ENCODE measurements at places on chromosomes 12 and 14.
A peak's percentile ranks its signal among the peaks of the same experiment; 100 is the strongest.

GRCh38 chr12:129532707-129533499 lies 370.9 kb downstream of the TMEM132D start:
- DNase-seq: no peak

GRCh38 chr14:91399868-91400640 lies 17.6 kb downstream of the CCDC88C start:
- DNase-seq: no peak

DNA sequence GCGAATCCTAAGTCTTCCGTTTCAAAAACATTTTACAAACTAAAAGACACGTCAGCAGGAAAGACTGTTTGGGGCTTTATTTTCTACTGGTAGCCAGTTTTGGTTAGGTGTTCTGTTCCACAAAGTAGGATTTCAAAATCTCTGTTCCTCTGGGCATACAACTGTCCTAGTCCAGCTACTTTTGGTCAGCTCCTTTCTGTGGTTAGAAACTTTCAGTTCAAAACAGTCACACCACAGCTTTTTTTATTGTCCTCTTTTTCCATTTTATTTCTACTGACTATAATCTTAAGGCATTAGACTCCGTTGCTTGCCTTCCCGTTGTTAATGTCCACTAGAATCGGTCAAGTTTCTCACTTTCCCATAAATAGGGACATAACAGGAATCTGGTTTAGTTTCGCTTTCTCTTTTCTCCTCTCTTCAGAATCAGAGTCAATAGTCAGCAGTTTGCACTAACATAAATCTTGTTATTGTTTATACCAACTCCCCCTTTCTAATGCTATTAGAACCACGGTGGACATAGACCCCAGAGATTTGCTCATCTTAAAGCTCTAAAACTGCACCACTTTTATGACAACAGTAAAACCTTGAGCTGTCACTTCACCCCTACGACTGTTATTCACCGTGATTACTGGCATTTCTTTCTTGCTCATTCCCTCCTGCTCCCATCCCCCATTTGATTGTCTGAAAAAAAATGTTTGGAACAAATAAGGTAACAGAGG lies 41.5 kb upstream of the NPAS3 start:
- DNase-seq: no peak

DNA sequence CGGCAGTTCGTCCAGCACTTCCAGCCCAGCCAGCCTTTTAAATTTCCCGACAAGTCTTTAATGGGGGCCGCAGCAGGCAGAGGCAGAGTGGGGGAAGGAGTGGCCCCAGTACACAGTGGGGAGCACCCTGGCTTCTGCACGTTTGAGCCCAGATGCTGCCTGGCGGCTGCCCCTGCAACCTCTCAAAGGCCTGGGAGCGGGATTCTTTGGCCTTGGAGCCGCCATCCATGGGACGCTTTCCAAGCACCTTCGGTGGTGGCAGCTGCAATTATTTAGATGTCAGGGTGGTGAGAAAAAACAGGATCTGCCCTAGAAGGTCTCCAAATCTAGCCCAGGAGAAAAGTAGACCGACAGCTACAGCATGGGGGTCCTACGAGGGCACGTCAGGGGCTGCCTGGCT lies 46.0 kb downstream of the FAM222A start:
- DNase-seq: no peak

DNA sequence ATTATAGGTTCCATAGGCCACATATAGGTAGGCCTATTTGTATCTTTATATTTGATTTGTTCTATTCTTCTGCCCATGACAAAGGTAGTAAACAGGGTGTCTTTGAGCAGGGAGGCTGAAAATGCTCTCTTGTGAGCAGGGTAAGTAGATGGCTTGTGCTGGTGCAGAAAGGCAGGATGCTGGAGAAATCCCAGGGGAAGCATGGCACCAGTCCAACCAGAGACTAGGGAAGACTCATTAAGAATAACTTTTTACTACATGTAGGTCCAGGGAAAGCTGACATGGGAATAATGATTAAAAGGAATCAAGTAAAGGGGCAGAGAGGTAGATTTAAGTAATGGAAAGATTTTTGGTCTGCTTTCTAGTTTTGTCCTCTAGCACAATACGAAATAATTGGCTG lies 245.0 kb downstream of the RGS6 start:
- DNase-seq: no peak

GRCh38 chr12:44550377-44550776 lies 325.7 kb downstream of the NELL2 start:
- no peak for DNase-seq

DNA sequence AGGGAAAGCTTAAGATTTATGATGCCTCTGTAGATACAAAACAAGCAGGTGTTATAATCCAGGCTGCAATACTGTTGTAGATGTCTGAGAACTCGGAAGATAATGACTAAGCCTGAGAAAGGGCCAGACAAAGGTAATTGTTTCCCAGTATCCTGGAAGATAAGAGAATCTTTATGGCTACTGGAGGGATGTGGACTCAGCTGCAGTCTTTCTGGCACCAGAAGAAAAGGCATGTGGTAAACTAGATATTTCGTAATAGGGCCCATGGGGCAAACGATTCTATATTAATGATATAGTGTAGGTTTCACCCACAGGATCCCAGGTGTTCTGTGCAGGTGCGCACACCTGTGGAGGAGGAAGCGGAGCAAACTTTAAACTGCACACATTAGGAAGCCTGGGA lies 9.2 kb upstream of the APOLD1 start:
- DNase-seq: no peak

- DNase-seq: no peak
Measured at GRCh38 chr12:111757361-111758119, 9.2 kb upstream of the ALDH2 start.

DNA sequence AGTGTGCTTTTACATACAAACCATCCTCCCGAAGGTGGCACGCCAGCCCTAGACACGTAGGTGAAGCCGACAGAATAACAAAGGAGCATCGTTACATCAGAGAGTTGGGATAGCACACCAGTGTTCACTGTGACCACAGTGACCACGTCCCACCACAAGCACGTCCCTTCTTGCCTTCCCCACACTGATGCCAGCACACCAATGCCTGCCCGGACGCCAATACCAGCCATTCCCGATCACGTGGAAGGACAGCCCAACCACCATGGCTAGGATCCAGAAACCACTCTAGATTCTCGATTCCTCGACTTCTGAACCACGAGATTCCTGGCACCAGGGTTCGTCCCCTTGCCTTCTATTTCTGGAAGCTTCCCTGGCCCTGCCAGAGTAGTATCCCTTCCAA lies 48.0 kb upstream of the GPR68 start:
- DNase-seq: no peak

DNA sequence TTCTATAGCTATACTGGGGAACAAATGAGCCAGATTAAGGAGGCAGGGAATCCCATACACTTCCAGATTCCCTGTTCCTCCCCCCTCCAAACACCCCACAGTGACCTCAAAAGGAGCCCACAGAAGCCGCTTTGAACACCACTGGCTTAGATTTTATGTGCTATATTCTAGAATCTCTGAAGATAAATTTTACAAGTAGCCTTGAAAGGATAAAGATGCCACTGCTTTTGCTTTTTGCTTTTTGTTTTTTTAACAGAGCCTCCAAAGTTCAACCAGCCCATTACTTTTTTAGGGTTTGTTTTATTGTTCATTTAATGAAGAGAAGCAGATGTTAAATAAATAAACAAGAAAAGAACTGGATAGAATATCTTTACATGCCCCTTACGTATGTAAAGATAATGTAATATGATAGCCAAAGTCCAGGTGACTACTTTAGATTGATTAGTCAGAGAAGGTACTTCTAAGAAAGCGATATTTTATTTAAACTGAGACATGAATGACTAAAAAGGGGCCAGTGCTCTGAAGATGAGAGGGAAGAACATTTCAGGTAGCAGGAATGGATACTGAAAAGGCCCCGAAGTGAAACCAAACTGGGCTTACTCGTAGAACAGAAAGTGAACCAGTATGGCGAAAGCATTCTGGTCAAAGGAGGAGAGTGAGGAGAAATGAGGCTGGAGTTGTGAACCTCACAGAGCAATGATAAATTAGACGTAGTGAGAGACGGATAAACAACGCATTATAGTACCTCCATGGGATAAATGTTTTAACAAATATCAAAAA lies 44.6 kb downstream of the DUSP6 start:
- no peak for DNase-seq

- no peak for DNase-seq
Measured at GRCh38 chr12:131557078-131557709, 153.7 kb upstream of the SFSWAP start.

DNA sequence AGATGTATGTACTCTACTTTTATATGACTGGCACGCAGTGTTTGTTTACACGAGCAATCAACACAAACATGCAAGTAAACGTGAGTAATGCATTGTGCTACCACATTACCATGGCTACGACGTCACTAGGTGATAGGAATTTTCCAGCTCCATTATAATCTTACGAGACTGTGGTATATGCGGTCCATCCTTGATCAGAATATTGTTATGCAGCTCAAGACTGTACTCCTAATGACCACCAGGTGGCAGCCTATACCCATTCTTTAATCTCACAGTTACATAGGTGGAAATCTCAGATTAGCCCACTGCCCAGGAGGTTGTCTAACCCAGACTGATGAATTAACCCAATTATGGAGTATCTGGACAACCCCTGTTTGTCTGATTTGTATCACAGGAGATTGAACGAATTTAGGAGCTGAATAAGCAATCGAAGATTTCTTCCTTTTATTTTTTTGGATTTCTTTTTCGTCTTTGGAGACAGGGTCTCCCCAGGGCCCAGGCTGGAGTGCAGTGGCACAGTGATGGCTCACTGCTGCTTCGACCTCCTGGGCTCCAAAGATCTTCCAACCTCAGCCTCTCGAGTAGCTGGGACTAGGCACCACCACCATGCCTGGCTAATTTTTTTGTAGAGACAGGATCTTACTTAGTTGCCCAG lies 8.7 kb upstream of the TESPA1 start:
- peak; percentile 36 for DNase-seq

DNA sequence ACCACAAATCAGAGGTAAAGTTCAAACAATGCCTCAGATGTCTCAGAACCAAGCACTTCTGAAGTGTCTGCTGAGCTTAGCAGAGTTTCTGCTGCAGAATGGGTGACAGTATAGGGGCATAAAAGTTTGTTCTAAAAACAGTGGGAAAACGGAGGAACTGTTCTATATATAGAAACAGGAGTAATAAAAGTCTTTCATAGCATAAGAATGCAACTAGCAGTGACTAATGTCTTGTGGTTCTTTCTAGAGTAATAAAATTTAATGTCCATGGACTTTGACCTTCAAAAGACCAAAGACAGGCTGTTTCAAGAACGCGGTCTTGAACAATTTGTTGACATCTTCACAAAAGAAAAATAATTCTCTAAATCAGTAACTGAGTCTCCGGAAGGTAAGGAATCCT lies 107.5 kb upstream of the FAR2 start:
- DNase-seq: no peak

All from stimulated activated CD8-positive, alpha-beta memory T cell treated with anti-CD3 and anti-CD28 coated beads, Interleukin-15, amount 100 ng/mL, for 4 hours (primary cell).